ENCODE measurements at places on chromosomes 3 and 15. TPM values are rescaled to one million over a fixed set of nuclear protein-coding genes. Genes with fewer than 3 reads are reported as not detected.

Gene XCR1
- total RNA-seq: under 0.01 TPM

Gene TMC3
- not detected for total RNA-seq

Gene LYZL4
- not detected for total RNA-seq

- H3K36me3 ChIP-seq: no peaks in the 10 kb centered on the region
- no peak for DNase-seq
- H3K27ac ChIP-seq: no peak overlapping the region
These were observed 11.4 kb upstream of the RAB11A start for GRCh38 chr15:65857718-65858402.

DNA sequence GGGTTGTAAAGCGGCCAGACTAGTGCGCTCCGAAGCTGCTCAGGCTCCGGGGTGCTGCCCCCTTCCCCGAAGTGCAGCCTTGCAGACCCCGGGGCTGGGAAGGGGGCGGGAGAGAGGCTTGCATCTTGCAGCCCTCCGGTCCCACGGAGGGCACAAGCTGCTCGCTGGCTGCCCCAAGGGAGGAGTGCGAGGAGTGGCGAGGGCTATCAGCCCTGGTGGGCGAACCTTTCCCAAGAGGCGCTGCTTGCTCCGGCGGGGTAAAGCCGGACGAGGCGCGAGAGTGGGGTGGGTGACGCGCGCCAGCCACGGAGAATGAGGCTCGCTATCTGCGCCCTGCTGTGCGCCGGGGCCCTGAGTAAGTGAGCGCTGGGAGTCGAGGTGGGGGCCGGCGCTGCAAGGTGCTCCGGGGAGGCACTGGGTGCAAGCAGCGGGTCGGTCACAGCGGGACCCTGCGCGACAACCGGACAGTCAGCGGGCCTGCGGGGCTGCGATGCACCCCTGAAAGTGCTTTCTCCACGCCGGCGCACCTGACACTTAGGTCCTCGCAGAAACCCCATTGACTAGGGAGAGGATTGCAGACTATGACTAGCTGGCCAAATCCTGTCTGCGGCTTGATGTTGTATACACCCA, 12.7 kb upstream of the TOPBP1 start:
- H3K4me3 ChIP-seq: no peak overlapping the region
- peak; percentile 3 for DNase-seq
- peaks cover 29% of the 10 kb centered on the region for H3K27me3 ChIP-seq
- no peaks in the 10 kb centered on the region for H3K36me3 ChIP-seq
- no peaks in the 10 kb centered on the region for H3K4me1 ChIP-seq

DNA sequence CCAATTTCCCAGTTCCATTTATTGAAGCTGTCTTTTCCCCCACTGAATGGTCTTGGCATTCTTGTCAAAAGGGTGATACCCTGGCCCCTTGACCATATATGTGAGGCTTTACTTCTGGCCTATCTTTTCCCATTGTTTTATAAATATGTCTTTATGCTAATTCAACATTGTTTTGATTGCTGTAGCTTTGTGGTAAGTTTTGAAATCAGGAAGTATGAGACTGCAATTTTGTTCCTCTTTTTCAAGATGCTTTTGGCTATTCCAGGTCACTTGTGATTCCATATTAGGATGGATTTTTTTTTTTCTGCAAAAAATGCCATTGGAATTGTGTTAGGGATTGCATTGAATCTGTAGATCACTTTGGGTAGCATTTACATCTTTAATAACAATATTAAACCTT, 141.2 kb upstream of the MANF start:
- no peak overlapping the region for H3K4me3 ChIP-seq
- no peaks in the 10 kb centered on the region for H3K36me3 ChIP-seq
- no peaks in the 10 kb centered on the region for H3K27me3 ChIP-seq
- H3K4me1 ChIP-seq: no peaks in the 10 kb centered on the region

GRCh38 chr3:127253491-127253890, 34.4 kb downstream of the PRR20G start:
- no peaks in the 10 kb centered on the region for H3K27me3 ChIP-seq
- H3K27ac ChIP-seq: no peak overlapping the region
- H3K36me3 ChIP-seq: no peaks in the 10 kb centered on the region

DNA sequence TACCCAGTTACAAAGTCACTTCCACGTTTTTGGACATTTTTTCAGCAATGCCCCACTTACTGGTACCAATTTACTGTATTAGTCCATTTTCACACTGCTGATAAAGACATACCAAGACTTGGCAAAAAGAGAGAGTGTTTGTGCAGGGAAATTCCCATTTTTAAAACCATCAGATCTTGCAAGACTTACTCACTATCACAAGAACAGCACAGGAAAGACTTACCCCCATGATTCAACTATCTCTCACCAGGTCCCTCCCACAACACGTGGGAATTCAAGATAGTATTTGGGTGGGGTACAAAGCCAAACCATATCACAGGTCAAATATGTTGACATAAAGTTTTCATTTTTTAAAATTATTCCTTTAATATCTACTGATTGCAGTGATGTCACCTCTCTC, 16.2 kb upstream of the ABI3BP start:
- DNase-seq: peak; percentile 16
- H3K36me3 ChIP-seq: no peaks in the 10 kb centered on the region
- no peaks in the 10 kb centered on the region for H3K27me3 ChIP-seq

- no peaks in the 10 kb centered on the region for H3K4me1 ChIP-seq
- H3K27ac ChIP-seq: no peak overlapping the region
- no peaks in the 10 kb centered on the region for H3K27me3 ChIP-seq
These were observed 290.4 kb upstream of the STT3B start for GRCh38 chr3:31242026-31242960.

DNA sequence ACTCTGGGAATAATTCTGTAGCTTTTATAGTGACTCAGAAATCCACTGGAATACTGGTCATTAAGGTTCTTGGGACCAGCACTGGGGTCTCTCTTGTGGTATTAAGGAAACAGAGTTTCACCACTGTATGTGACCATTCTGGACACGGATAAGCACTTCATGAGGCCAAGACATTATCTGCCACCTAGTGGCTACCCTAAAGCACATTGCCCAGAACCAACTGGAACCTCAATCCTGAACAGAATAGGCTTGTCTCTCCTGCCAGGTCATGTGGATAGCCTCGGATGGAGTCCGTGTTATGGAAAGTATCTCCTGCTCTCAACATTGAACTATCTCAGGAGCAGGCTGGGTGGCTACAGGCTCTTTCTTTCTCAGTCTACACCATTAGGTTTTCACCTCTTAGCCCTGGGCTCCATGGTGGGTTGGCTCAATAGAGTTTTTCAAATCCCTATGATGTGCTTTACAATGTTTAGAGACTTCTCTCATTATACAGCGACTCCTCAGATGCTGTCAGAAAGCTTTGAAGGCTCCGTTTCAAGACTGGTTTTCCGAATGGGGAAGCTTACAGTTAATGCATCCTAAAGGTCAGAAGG, 167.6 kb upstream of the ST8SIA2 start:
- H3K27ac ChIP-seq: no peak overlapping the region
- no peaks in the 10 kb centered on the region for H3K4me1 ChIP-seq
- no peak for DNase-seq

GRCh38 chr15:33045066-33045810, 149.3 kb downstream of the FMN1 start:
- H3K27ac ChIP-seq: no peak overlapping the region
- no peaks in the 10 kb centered on the region for H3K36me3 ChIP-seq
- H3K4me3 ChIP-seq: no peak overlapping the region
- no peak for DNase-seq
- no peaks in the 10 kb centered on the region for H3K27me3 ChIP-seq

GRCh38 chr15:56042982-56043980, 49.9 kb upstream of the NEDD4 start:
- DNase-seq: no peak
- no peaks in the 10 kb centered on the region for H3K27me3 ChIP-seq
- H3K4me1 ChIP-seq: peaks cover 13% of the 10 kb centered on the region
- no peak overlapping the region for H3K4me3 ChIP-seq
- no peak overlapping the region for H3K27ac ChIP-seq

DNA sequence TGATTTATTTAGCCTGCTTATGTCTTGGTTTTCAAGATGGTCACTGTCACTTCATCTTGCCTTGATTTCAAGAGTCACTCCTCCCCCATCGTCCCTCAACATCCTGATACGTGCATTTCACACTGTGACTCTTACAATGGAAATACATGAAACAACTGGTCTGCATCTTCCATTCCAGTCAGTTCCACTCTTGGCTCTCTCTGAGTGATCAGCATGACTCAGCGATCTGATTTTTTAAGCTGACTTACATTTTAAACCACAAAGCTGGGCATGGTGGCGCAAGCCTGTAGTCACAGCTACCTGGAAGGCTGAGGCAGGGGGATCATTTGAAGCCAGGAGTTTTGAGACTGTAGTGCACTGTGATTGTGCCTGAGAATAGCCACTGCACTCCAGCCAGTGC, 271.2 kb upstream of the ROPN1 start:
- H3K36me3 ChIP-seq: no peaks in the 10 kb centered on the region
- H3K4me1 ChIP-seq: peaks cover 8% of the 10 kb centered on the region
- DNase-seq: peak; percentile 97
- no peak overlapping the region for H3K27ac ChIP-seq
- no peak overlapping the region for H3K4me3 ChIP-seq

GRCh38 chr3:190044142-190044541, 76.6 kb downstream of the P3H2 start:
- no peaks in the 10 kb centered on the region for H3K36me3 ChIP-seq
- no peak overlapping the region for H3K27ac ChIP-seq
- no peaks in the 10 kb centered on the region for H3K27me3 ChIP-seq
- H3K4me1 ChIP-seq: no peaks in the 10 kb centered on the region

DNA sequence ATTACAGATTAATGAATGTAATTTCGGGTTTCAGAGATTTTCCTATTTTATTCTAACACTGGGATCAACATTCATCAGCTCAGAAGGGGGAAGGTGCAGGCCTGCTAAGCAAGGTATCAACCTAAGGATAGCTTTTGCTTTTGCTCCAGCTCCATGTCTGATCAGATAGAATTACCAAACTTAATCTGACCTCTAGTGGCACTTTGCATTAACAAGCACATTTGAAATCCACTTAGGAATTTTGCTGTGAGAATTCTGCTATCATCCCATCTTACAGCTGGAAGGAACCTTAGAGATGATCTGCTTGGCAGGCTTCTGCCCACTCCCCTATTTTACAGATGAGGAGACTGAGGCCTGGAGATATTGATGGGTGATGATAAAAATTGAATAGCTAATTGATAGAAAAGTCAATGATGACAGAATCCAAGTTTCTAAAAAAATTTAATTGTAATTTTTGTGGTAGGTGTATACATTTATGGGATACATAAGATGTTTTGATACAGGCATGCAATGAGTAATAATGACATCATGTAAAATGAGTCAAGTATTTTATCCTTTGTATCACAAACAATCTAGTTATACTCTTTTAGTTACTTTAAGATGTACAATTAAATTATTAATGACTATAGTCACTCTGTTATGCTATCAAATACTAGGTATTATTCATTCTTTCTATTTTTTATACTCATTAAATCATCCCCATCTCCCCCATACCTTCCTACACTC, 209.2 kb upstream of the ZPLD1 start:
- H3K36me3 ChIP-seq: no peaks in the 10 kb centered on the region
- no peaks in the 10 kb centered on the region for H3K27me3 ChIP-seq
- DNase-seq: peak; percentile 72
- no peak overlapping the region for H3K27ac ChIP-seq
- H3K4me1 ChIP-seq: no peaks in the 10 kb centered on the region

- peaks cover 5% of the 10 kb centered on the region for H3K4me1 ChIP-seq
- no peak overlapping the region for H3K27ac ChIP-seq
- no peak overlapping the region for H3K4me3 ChIP-seq
- no peak for DNase-seq
- H3K27me3 ChIP-seq: peaks cover 15% of the 10 kb centered on the region
These were observed 12.7 kb downstream of the C3orf22 start for GRCh38 chr3:126546013-126546412.

- DNase-seq: no peak
- no peak overlapping the region for H3K27ac ChIP-seq
- no peaks in the 10 kb centered on the region for H3K27me3 ChIP-seq
- no peaks in the 10 kb centered on the region for H3K36me3 ChIP-seq
- H3K4me3 ChIP-seq: no peak overlapping the region
- H3K4me1 ChIP-seq: no peaks in the 10 kb centered on the region
These were observed 1352.2 kb upstream of the EPHA6 start for GRCh38 chr3:95462161-95462560.

DNA sequence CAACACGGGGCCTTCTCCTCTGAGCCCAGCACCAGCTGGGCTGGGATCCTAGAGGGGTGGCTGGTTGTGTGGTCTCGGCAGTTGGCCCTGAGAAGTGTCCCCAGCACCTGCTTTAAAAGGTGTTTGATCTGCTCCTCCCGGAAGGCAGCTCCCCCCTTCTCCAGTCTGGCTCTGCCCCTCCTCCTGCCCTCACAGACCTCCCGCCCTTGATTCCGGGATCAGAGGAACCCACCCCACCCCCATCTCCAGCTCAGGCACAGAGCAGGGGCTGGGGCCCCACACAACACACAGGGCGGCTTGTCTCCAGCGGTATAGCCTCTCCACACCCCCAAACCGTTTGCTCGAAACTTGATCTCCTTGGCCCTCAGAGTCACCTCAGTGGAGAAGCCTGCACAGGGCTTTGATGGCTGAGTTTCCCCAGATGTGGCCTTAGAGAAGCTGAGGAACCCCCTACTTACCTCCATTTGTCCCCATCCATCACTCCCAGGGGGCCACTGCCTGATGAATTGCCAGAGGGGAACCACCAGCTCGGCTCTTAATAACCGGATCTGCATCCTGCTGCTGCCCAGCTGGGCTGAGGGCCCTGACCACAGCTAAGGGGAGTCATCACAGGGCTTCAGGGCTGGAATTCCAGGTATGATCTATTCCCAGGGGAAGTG, 6.4 kb upstream of the STRA6 start:
- H3K36me3 ChIP-seq: no peaks in the 10 kb centered on the region
- H3K27me3 ChIP-seq: peaks cover 5% of the 10 kb centered on the region
- no peak for DNase-seq
- H3K4me3 ChIP-seq: no peak overlapping the region
- no peak overlapping the region for H3K27ac ChIP-seq

DNA sequence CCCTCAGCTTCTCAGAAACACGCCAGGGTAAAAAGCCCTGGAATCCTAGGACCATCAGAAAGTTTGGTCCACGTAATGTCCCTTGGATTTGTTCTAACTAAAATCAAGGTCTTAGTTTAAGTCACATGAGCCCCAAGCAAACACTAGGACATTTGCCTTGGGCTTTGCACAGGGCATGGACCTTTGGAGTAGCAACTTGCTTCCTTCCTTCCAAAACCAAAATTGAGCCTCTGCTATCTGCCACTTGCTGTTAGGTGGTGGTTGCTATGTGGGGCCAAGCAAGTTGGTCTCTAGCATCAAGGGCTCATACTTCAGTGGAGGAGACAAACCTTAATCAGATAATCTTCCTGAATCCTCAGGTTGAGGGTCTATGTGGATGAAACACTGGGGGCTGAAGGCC, 4.0 kb upstream of the DAG1 start:
- no peak overlapping the region for H3K27ac ChIP-seq
- no peak for DNase-seq
- H3K27me3 ChIP-seq: no peaks in the 10 kb centered on the region
- peaks cover 18% of the 10 kb centered on the region for H3K4me1 ChIP-seq
- no peaks in the 10 kb centered on the region for H3K36me3 ChIP-seq

- H3K4me3 ChIP-seq: no peak overlapping the region
- no peaks in the 10 kb centered on the region for H3K36me3 ChIP-seq
- no peaks in the 10 kb centered on the region for H3K4me1 ChIP-seq
- no peak for DNase-seq
These were observed 548.2 kb downstream of the FHIT start for GRCh38 chr3:60703008-60703407.

All from fibroblast of lung (primary cell).